Left hindlimb (tissue), 1 donor: ENCODE measurements at places on chromosomes 2 and 18.

DNA sequence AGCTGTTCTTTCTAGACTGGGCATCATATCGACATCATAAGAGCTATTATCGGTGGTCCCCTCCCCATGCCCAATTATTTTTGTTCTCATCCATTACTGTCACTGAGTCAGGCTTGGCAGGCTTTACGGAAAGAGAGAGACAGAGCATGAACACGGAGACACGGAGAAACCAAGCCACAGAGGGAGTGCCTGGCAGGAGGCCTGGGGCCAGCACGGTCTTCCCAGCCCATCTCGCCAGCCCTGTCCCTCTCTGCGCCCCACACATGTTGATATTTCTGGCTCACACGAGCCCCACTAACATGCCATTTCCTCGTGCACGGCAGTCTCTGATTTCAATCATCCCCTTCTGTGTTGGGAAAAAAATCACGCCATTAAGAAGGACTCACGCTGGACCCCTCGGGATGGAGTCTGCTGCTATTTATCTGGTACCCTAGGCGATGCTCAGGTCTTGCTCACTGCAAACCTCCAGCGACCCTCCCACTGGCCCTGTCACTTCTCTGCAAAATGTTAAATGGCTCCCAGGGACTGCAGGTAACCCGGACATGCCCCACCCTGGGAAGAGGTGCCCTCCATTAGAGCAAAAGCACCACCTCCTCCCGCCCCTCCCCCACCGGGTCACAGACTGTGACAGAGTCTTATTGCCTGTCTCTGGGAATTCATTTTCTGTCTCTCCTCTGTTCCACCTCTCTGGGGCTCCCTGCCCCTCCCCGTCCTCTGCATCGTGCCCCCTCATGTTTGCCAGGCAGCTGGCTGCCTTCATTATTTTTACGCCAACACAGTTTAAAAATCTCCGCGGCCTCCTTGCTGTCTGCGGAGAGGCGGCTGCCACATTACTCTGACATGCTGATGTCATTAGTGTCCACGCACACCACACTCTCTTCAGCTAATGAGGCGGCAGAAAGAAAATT, 40.1 kb upstream of the GBX2 start:
- DNase-seq = no peak

- no peak for DNase-seq
These were observed 49.9 kb downstream of the DHRS9 start for GRCh38 chr2:169119123-169119760.

DNA sequence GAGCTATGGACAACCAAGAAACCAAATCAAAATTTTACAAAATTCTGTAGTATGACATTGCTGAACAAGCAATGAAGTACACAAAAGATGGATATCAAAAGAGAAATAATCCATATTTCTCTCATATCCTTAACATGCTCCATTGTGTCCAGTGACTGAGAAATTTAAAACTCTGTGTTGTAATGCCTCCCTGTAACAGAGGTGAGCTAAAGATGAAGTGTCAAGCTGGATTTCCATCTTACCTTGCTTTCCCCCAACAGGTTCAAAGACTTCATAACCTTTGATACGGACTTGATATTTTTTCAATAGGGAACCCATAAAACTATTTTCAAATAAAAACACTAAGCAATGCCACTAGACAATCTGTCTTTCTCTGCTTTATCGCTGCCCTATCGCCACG, 95.7 kb upstream of the SERTAD2 start:
- no peak for DNase-seq

DNA sequence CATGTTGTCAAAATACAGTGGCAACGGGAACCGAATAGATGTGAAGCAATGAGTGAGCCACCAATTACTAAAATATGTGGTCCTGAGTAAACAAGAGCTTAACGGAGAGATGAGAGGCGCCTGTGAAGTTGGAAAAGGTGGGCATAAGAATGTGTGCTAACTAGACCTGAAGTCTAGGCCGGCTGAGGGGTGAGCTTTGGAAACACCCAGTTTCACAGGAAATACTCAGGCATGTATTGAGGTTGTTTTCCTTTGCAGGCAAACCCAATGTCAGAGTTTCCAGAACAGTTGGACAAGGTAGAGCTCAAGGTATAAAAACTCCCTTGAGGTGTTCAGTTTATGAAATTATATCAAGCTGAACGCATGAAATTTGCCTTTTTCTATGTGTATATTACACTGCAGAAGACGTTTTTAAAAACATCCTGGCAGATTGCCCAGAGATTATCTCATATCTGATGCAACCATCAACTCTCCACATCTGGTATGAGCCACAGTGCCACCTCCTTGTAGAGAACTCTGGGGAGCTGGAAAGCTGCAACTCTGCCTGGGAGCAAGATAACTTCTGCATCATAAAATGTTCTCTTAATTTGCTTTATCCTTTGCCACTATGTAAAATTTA, 3.9 kb upstream of the WDSUB1 start:
- no peak for DNase-seq

DNA sequence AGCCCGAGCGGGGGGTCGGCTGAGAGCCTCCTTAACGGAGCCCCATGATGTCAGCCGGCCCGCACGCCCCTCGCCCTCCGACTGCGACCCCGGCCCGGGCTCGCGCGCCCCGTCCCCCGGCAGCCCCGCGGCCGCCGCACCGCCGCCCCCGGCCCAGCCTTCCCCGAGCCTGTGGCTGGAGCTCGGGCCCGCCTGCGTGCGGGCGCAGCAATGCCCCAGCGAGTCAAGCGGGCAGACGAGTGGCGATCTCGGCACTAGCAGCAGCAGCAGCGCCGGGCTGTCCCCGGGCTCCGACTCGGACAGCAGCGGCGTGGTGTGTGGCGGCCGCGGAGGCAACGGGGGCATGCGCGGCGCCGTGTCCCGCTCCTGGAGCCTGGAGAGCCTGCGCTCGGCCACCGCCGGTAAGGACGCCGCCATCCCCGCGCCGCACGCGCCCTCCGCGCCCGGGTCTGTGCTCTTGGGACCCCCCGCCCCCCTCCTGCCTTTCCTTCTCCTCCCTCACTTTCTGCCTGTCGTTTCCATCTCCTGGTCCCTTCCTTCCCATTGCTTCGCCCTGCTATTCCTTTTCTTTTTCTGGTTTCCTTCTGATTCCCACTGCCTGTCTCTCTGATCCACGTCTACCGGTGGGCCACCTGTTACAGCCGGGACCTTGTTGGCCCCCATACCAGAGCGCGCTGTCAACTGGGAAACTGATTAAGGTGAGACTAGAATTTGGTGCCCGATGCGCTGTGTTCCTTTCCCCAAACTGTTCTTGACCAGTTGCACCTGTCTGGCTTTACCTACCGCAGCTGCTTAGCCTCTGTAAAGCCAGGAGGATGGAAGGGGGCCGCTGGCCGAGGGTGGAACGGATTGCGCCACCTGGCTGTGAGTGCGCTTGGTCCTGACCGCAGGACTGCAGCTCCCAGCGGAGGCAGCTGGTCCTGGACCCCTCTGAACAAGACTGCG, 127.4 kb downstream of the ARHGEF4 start:
- no peak for DNase-seq

GRCh38 chr18:65523461-65523860, 227.4 kb upstream of the CDH7 start:
- no peak for DNase-seq

- no peak for DNase-seq
These were observed 132.8 kb downstream of the ATL2 start for GRCh38 chr2:38244301-38244700.

- DNase-seq = no peak
These were observed 91.9 kb upstream of the ANKRD30BL start for GRCh38 chr2:132253496-132254305.

GRCh38 chr2:232204457-232204931, 174.1 kb upstream of the ALPP start:
- peak; percentile 67 for DNase-seq

GRCh38 chr18:9915291-9916076, 1.7 kb downstream of the VAPA start:
- no peak for DNase-seq

- DNase-seq = no peak
These were observed 66.7 kb upstream of the DNAJC10 start for GRCh38 chr2:182649316-182649715.

GRCh38 chr2:96243843-96244242, 22.0 kb downstream of the TMEM127 start:
- DNase-seq = no peak

GRCh38 chr2:111035830-111036441, 84.8 kb upstream of the BCL2L11 start:
- no peak for DNase-seq

GRCh38 chr2:191436368-191437055, 191.3 kb downstream of the MYO1B start:
- DNase-seq = no peak

- peak; percentile 71 for DNase-seq
These were observed 32.2 kb downstream of the TMEFF2 start for GRCh38 chr2:192162392-192163042.

- DNase-seq = no peak
These were observed 3.6 kb upstream of the TTC21B start for GRCh38 chr2:165957030-165957675.

DNA sequence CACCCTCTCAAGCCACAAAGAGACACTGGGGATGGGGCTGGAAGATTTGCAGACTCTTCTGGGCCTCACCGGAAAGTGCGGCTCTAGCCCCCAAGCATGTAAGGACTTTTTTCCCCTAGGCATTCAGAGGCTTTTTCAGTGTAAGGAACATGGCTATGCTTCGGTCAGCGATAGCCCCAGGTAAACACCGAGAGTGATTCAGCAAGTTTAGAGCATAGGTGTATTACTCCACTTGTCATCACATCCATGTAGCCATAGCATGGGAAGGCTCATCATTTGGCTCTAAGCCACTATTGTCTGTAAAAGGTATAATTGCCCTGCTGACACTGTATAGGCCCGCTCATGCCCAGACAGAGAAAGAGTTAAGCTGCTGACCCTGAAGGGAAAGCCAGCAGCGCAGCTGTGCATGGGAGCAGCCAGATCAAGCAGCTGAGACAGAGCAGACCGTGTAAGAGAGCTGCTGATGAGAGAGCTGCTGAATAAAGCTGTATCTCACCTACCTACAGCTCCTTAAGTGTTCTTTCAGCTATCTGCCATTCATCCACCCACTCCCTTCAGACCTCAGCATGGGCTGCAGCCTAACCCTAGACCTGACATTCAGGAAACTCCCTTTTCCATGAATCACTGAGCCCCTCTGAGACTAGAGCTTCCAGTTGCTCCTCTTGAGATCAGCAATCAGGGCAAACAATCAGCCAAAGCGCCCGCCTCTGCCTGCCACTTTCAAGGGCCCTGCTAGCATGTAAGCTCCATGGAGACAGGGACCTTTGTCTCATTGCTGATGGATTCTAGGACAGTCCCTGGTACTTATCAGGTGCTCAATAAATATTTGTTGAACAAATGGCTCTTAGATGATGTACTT, 25.5 kb downstream of the LGALSL start:
- DNase-seq = no peak

- no peak for DNase-seq
These were observed 40.7 kb upstream of the TRIM43 start for GRCh38 chr2:95551055-95551568.

GRCh38 chr2:3662239-3662638, 4.2 kb downstream of the ALLC start:
- DNase-seq = no peak

DNA sequence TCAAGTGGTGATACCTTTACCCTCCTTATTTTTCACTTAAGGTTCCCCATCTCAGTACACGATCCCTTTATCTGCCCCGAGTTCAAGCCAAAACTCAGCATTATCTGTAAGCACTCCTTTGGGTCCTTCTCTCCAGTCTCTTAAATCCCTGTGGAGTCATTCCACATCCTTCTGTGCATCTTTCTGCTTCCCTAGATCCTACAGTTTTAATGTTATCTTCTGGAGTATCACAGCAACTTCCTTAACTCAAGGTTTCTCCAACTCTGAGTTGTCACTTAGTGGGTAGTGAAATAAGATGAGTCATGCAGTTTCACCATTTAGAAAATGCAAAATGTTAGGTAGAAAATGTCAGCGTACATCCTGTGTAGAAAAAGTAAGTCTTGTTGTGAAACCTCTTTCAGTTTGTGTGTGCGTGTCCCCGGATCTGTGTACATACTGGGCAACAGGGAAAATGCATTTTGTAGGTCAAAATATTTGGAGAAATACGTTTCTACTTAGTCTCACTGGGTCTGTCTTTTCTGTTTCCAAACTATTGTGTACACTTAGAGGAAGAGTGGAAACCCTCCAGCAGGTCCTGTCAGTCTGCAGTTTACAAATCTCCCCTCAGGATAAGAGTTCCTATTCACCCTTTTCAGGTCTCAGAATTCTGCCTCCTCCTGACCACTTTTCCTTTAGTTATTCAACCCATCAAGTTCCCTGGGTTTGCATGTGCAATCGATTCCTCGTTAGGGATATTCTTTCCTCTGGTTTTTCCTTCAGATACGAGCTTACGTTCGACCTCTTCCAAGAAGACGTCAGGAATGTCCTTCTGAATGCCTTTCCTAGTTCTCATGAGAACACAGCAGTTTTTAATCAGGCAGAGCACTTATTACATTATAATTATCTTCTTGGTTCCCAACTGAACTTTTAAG, 154.8 kb downstream of the TGIF1 start:
- peak; percentile 56 for DNase-seq

DNA sequence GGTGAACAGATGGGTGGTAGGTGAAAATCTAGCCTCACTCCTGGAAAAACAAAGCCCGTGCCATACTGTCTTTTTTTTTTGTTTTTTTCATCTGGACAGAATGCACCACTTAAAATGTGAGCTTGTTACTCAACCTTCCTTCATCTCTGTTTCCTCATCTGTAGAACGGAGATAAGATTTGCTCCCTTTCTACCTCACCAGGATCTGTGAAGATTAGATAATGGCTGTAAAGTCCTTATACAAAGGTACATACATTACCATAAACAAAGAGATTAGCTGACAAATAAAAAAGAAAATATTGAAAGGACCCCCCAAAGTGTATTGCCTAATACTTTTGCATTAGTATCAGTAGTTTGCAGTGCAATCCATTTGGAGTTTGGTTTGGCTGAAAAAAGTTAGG, 75.4 kb upstream of the ZEB2 start:
- no peak for DNase-seq

DNA sequence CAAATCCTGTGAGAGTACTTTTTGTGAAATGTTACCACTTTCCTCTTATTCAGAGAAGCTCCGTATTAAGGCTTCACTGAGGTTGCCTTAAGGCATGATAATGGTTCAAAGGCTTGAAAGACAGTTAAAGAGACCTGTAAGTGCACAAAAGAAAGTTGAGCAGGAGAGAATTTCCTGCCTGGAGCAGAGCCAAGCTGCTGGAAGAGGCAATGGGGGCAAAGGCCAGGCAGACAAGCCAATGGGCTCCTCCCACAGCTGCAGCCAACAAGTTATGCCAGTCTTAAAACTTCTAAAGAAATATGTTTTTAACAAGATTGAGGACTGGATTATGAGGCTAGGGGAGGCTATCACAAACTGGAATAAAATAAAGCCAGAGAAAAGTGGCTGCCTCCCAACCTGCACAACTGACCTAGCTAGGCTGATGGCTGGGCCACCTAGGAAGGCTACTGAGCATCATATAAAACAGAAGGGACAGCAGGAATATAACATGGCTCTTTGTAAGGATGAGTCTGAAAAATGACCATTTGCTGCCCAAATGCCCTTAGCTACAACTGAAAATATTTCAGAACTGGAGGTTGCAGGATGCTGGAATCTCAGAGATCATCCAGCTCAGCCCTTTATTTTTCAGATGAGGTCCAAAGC, 2.1 kb downstream of the IL1B start:
- DNase-seq = no peak

- no peak for DNase-seq
These were observed 221.7 kb downstream of the LTBP1 start for GRCh38 chr2:33168425-33168824.

GRCh38 chr18:46296656-46297055, 192.5 kb downstream of the HAUS1 start:
- DNase-seq = no peak
